NCI-H1436 treated with DMSO at 0.1 percent for 48 hours (cell line): ENCODE measurements at places on chromosomes 16 and 17.

DNA sequence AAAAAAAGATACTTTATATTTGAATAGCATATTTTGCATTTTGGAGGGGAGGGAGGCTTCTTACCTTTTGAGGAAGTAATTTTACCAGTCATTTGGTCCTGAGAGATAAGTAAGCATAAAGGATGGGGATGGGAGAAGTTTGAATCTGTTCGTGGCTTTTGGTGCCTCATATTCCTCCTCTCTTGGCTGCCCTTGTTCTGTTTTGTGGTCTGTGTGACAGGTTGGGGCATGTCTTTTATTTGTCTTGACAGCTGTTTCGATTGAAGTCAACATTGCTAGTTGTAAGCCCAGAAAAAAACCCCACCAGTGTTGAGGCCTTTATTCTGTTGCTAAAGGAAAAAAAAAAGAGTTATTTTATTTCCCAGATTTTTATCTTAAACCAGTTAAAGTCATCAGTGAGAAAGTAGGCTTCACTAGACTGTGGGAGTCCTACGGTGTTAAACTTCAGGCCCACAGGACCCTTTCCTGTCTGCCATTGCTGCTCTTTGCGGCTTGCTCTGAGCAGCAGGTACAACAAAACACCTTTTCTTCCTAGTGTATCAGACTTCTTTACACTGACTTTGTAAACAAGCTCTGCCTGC is 11.4 kb downstream of the SLC7A6 start:
- DNase-seq = no peak

- DNase-seq = no peak
Observed at GRCh38 chr17:45408611-45409421, 23.9 kb downstream of the ARHGAP27 start.

GRCh38 chr17:16915752-16916556 is 56.0 kb downstream of the TNFRSF13B start:
- no peak for DNase-seq

DNA sequence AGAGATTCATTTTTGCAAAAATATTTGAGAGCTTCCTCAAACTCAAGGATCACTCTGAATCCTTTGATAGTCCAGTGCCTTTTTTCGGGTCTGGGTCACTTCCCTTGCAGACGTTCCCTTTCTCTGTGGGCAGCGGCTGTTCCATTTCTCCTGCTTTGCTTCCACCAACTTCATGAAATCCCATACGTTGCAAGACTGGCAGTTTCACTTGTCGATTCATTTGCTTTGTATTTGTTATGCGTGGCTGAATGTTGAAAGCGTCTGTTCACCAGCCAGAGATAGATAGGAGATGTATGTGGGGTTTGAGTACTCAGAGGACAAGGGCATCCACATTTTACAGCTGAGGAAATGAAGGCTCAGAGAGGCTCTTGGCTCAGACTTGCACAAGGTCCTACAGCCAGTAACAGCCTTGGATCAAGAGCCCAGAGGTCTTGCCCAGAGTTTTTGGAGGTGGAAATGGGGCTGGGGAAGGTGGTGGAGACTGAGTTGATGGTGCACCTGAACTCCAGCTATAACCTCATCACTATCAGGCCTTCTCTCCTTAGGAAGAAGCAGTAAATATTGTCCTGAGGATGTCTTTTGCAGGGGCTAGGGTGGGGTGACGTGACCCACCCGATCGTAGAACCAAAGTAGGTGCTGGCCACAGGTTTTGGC is 1.3 kb upstream of the CCDC102A start:
- no peak for DNase-seq

GRCh38 chr17:46875849-46876352 is 24.5 kb downstream of the WNT9B start:
- DNase-seq = no peak

DNA sequence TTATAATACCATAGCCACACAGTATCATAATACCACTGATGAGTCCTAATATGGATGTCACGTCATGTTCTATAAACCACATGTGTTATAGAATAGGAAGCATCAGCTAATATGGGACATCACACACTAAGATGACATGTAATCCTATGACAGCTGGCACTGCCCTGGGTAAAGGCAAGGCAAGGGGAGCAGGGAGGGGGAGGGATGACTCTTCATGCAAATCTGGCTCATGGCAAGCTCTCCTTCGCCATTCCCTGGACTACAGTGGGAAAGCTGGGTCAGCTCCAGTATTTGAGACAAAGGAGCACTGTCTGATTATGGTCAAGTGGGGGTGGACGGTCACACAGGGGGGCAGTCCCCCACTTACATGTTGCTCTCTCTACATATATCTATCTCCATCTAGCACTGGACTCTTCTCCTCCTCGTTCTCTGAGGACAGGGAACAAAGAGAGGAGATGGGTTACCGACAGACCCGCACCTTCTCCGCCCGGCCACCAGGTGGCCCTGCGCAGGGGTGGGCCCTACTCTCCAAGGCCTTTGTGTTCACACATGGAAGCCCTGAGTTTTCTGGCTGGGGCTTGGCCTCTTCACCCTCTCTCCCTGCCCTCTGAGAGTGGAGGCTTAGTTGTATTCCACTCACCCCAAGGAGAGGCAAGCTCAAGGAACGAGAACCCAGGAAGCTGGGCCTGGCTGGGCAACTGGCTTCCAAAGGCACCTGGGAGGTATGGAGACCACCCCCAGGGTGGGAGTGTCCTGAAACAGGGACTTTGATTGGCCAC is 23.4 kb upstream of the MPO start:
- no peak for DNase-seq

- DNase-seq = peak; percentile 52
Observed at GRCh38 chr17:42928714-42929496, 28.3 kb downstream of the G6PC1 start.

DNA sequence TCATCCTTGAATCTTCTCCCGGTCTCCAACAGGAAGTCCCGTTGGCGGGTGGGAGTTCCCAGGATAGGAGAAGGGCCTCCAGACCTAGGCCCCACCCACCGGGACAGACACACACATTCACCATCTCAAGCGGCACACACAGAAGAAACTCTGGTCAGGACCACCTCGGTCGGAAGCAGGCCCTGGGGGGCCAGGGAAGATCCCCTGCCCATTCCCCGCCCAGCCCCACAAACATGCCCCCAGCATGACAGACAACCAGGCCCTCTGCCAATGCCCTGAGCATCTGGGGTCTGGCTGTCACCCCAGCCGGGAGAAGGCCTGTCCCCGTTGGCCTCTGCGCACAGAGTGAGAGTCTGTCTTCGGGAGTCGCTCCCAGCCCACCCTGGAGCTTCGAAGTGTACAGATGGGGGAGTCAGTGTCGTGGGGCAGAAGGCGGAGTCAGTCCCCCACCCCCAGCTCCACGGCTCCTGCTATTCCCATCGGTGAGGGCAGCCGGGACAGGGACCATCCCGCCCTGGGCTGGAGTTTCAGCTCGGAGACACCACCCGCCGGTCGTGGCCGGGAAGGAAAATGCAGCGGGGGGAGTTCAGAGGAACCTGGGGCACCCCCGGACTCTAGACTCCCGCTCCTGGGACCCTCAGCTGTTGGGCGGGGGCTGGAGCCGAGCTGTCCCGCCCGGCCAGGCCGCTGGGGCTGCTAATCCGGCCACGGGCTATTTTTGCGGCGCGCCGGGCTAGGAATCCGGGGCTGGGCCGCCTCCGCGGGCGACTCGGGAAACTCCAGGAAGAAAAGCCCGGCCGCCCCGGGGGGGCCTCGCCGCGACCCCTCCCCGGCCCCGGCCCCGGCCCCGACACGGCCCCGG is 660 bp downstream of the RHBDF1 start:
- no peak for DNase-seq

- DNase-seq = no peak
Observed at GRCh38 chr17:67833946-67834631, 8.8 kb downstream of the BPTF start.

DNA sequence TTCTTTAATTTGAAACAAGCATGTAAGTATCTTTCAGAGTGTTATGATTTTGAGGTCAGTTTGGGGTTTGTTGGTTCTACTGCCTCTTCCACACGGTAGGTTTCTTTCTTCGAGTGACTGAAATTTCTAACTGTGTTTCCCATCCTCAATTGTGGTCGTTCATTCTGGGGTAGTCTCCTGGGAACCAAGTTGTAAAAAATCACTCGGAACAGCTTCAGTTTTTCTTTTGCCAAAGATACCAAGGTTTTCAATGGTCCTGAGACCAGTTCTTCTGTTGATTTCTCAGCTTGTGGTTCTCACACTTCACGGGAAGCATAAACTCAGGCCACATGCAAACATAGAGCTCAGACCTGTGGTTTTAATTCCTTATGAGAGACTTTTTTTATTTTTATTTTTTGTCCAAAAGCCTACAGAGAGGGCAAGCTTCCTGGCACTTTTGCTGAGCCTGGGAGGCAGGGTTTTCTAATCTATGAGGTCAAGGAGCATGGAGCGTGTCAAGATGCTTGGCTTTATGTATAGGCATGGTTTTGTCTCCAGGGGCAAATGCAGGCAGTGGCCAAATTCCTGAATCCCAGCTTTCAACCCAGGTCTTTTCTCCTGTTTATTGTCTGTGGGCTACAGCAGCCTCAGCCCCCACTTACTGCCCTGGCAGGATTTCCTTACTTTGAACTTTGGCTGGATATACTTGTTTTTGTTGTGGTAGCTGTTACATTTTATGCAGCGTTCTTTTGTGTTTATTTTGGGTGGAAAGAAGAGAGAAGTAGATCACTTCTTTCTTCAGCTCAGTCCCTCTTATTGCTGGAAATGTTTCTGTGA is 32.9 kb downstream of the HS3ST3A1 start:
- DNase-seq = no peak

DNA sequence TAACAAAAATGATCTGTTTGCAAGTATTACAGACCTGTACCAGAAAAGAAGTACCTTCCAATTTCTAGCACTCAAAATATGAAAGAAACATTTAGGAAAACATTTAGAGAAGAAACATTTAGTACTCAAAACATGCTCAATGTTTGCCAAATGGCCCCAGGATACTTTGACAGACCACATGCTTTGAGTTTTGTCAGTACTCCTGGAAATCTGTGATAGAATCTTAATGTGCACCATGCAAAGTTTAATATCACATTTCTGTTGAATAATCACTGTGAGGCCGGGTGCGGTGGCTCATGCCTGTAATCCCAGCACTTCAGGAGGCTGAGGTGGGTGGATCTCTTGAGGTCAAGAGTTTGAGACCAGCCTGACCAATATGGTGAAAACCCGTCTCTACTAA is 8.5 kb upstream of the ZC3H7A start:
- no peak for DNase-seq

GRCh38 chr17:80005360-80006338 is 30.0 kb downstream of the TBC1D16 start:
- no peak for DNase-seq

- DNase-seq = no peak
Observed at GRCh38 chr16:89444151-89444723, 46.1 kb downstream of the ANKRD11 start.

GRCh38 chr16:48444574-48444973 is 59.4 kb upstream of the SIAH1 start:
- DNase-seq = no peak

DNA sequence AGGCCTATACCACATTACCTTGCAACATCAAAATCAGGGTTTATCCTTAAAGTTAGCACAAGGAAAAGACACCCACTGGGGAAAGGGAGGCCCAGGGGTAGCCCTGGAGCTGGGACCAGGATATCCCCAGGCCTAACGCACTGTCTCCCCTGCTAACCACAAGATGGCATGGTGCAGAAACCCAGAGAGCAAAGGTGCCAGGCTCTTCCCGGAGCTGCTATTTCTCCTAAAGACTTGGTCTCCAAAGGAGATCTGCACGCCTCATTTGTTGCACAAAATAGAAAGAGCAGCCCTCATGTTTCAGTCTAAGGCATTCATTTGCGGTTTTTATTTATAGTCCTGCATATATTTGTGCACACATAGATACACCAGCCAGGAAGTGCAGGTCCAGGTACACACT is 408.6 kb downstream of the SOX9 start:
- DNase-seq = no peak

DNA sequence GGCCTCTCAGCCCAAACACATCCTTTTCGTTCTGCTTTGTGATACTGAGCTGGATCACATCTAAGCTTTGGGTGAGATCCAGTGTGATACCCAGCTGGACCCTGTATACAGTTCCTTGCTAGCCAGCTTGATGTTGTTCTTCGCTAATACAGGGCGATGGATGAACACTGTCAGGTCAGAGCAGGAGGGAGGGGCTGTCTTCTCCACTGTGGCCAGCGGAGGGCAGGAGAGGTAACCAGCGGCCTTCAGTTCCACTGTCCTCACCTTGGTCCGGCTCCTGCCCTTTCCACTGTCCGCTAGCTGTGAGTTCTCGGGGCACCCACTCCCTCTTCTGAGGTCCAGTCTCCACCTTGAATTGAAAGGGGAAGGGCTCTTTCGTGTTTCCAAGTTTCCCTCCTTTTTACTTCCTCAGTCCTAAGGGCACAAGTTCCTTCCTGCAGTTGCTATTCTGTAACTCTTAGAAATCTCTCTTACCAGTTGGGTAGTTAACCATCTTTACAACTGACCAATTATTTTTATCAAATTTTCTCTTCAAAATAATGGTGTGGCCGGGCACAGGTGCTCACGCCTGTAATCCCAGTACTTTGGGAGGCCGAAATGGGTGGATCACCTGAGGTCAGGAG is 3.0 kb upstream of the ZNF213 start:
- DNase-seq = no peak

DNA sequence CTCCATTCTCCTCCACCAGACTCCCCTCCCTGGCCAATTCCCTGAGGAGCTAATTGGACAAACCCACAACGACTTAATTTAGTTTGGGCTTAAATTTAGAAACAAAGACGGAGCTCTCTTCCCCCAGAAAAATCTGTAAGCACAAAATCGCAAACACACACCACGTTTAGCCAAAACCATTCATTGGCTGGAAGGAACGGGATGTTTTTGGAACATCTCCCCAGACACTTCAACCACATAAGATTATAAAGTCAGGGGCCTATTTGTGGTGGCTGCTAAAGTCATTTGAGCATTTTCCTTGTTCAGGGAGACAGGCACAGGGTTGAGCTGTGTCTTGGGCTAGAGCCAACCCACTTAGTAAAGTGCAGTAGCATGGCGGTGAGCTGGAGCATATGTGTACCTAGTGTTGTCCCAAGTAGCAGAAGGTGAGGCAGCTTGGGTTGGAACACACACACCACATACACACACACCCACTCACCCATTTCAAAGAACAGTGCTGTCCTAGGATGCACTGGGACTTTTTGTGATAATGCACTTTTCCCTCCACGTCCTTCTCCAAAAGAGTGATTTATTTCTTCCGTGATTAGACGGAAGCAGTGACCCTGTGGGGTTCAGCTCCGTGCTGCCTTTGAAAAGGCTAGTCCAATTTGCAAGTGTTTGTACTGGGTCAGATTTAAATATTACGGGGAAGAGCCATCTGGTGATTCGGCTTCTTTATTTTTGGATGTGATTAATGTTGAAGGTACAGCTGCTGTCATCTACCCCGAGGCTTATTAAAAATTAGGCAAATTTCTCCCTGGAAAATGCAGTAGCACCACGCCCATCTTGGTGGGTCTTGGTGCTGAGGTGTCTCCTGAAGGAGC is 32.2 kb downstream of the ELAC2 start:
- no peak for DNase-seq
